ENCODE measurements at places on chromosomes 1 and 21.

DNA sequence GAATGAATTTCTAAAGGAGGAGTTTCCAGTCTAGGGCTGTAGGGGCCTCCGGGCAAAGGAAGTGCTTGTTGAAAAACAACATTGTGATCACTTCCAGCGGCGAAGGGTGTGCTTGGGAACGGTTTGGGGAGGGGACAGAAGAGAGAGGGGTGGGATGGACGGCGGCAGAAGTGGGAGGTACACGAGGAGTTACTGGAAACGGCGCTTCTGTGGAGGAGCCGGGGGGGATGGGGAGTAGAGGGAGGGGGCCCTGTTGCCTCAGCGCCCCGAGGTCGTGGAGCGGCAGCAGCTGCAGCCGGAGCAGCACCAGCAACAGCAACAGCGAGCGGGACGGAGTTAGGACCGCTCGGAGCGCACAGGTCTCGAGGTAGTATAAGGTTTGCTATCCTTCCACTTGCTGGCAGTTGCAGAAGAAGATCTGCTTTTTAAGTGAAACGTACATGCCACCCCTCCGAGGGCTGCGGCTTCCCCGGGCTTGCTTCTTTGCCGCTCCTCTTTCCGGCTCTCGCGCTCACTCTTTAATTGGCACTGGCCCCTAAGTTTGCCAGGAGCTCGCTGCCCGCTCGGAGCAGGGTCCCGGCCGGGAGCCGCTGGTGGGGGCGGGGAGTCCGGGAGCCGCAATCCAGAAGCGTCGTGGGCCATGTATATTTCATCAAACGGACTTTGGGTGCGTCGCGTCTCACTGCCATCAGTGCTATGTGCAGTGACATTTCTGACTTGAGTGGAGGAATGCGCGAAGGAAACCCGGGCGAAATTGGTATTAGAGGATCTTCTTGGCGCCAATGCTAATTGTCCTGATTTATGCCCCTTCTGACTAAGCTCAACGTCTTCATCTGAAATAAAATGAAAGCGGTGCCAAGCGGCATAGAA is 771 bp upstream of the NTNG1 start:
- peak; percentile 54 for DNase-seq

- DNase-seq, result no peak
Measured at GRCh38 chr1:213276236-213276635, 225.2 kb downstream of the RPS6KC1 start.

DNA sequence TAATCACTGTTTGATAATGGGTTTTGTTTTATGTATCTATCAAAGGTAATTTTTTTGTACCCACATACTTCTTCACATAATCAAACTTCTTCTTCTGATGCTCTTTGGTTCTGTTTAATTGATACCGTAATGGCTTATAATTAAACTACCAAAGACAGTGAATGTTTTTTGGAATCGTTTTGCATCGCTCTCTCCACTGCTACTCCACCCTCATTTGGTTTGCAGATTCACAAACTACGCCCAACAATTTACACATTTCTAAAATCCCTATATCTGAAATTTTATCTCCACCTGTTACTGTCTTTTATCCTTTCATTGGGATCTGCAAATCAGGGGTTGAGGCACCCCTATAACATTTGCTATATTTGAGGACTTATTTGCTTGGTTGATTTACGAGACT is 319.6 kb downstream of the RWDD3 start:
- no peak for DNase-seq

DNA sequence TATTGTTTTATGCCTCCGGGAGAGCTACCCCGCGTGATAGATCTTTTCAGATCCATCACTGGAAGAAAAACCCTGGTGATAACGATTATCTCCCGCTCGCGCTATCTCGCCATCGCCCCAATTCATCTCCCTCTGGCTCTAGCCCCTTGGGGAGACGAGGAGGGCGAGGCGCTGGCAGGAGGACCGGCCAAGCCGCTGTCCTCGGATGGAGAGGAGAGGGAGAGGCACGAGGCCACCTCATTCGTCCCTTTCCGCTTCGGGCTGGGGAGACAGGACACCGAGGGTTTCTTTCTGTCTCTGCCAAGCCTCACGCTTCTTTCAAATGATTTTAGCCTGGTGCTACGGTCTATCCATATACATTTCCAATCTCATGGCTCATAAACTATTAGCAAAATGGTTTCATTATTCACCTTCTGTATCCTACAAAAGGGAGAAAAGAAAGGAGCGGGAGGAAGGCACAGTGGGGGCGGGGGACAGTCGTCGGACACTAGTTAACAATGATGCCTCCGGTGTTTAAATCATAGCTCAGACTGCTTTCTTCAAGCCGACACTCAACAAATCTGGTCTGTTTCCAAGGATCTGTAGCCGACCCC is 415.0 kb upstream of the ESRRG start:
- DNase-seq, result no peak

DNA sequence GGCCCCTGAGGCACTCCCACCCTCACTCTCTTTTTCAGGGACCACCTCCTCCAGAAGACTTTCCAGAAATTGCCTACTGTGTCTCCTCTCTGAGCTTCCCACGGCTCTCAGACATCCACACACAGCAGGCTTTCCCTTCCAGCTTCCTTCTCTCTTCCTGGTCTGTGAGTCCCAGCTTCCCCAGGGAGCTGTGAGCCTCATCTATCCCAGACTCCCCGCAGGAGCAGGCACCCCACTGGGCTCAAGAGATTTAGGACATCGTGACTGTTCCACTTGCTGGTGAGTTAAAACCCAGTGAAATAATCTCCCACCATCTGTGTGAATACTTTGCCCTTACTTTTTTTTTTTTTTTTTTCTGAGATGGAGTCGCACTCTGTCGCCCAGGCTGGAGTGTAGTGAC is 22.0 kb upstream of the PRELP start:
- no peak for DNase-seq

- DNase-seq, result no peak
Measured at GRCh38 chr1:38231941-38232340, 185.3 kb upstream of the POU3F1 start.

GRCh38 chr1:221188458-221188857 is 309.2 kb downstream of the HLX start:
- DNase-seq, result no peak

- no peak for DNase-seq
Measured at GRCh38 chr1:240193679-240194078, 102.0 kb downstream of the FMN2 start.

- DNase-seq, result no peak
Measured at GRCh38 chr1:16186655-16187235, 25.7 kb downstream of the ARHGEF19 start.

DNA sequence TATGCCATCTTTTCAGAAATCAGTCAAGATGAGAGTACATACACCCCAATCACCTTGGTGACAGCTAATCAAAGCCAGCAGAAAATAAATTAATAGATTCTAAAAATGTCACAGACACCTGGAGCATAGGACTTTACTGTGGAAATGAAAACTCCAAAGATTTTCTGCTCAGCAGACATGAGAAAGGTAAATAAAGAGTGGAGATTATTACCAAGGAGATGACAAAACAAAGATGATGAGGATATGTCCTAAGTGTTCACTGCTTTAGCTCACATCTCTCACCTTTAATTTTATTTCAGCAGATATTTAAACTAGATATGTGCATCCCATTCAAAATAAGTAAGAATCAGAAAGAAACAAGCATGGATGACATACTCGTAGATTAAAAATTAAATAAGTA is 14.8 kb upstream of the KCNT2 start:
- DNase-seq, result no peak

DNA sequence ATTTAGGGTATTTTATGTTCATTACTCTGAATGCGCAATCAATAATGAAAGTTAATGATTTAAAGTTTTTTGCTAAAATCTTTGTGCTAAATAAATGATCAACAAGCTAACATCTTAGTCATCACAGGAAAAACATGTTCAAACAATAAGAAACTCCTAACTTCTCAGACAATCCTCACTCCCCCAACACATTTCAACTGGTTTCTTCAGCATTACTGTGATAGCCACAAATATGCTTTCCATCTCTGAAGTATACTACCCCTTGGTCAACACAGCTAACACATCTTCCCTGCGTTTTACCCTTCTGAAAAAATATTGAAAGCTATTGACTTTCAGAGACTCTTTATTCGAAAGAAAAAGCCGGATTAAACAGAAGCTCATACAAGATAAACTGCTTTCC is 85.8 kb downstream of the ZNF644 start:
- DNase-seq, result no peak

GRCh38 chr1:30024411-30025195 is 698.8 kb downstream of the MATN1 start:
- DNase-seq, result no peak

DNA sequence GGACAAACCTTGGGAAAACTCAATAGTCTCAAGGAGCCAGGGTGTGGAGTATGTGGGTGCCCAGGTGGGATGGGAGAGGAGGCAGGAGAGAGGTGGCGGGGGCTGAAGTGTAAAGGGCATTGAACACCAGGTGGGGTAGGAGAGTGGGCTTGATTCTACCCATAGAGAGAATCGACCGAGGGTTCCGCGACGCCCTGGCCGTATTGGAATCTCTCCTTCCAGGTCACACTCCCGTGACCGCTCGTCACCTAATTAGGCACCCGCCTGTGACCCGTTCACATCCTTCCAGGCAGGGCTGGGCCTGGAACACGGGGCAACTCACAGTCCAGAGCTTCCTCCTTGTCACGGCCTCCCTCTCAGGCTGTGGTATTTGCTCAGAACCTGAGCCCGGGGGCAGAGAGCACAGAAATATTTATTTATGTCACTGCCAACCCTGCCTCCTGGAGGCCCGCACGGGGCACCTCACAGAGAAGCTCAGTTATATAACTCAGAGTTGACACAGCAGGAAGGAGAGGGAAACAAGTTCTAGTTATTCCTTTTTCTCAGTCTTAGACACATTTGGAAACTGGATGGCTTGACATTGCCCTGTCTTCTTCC is 12.0 kb downstream of the NCMAP start:
- DNase-seq, result no peak

GRCh38 chr1:110787328-110788071 is 85.4 kb upstream of the CD53 start:
- no peak for DNase-seq

DNA sequence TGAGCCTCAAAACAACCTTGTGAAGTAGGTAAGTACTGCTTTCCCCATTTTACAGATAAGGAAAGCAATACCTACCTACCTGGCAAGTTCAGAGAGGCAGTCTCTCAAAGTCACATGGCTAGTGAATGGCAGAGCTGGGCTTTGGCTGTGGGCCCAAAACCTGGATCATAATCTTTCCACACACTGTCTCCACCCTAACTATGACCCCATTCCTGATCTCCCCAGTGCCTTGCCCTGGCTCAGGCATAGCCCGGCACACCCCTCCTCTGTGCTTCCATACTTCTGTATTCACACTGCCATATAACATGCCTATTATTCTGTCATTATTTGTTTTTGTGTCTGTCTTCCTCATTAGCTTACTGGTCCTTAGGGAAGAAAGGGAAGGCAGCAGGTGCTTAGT is 15.9 kb downstream of the GNG12 start:
- DNase-seq, result no peak

DNA sequence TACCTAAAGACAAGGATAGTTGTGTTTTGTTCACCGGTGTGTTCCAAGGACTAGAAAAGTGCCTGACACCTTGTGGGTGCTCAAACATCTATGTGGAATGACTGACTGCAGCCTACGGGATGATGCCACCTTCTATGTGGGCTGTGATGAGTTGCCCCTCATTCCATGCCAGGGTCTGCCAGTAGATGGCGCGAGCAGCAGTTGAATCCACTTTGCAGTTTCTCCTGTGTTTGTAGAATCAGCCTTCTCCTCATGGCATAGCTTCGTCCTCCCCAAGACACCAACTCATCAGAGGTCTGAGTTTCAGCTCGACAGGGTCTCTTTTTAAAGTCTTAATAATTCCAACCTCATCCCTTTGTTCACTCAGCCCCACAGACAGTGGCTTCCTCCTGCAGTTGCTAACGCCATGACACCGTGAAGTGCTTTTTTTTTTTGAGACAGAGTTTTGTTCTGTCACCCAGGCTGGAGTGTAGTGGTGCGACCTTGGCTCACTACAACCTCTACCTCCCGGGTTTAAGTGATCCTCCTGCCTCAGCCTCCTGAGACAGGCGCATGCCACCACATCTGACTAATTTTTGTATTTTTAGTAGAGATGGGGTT is 133.7 kb downstream of the CAPN8 start:
- peak; percentile 26 for DNase-seq

- DNase-seq, result peak; percentile 13
Measured at GRCh38 chr1:231702804-231703203, 76.2 kb downstream of the DISC1 start.

- DNase-seq, result no peak
Measured at GRCh38 chr1:225828706-225829345, 18.9 kb downstream of the EPHX1 start.

- DNase-seq, result peak; percentile 13
Measured at GRCh38 chr1:235500971-235501540, 3.2 kb downstream of the B3GALNT2 start.

- DNase-seq, result no peak
Measured at GRCh38 chr21:43574741-43575472, 84.4 kb downstream of the HSF2BP start.

GRCh38 chr1:32869923-32870614 is 643 bp downstream of the FNDC5 start:
- no peak for DNase-seq

- no peak for DNase-seq
Measured at GRCh38 chr1:219299420-219299819, 125.7 kb downstream of the LYPLAL1 start.

DNA sequence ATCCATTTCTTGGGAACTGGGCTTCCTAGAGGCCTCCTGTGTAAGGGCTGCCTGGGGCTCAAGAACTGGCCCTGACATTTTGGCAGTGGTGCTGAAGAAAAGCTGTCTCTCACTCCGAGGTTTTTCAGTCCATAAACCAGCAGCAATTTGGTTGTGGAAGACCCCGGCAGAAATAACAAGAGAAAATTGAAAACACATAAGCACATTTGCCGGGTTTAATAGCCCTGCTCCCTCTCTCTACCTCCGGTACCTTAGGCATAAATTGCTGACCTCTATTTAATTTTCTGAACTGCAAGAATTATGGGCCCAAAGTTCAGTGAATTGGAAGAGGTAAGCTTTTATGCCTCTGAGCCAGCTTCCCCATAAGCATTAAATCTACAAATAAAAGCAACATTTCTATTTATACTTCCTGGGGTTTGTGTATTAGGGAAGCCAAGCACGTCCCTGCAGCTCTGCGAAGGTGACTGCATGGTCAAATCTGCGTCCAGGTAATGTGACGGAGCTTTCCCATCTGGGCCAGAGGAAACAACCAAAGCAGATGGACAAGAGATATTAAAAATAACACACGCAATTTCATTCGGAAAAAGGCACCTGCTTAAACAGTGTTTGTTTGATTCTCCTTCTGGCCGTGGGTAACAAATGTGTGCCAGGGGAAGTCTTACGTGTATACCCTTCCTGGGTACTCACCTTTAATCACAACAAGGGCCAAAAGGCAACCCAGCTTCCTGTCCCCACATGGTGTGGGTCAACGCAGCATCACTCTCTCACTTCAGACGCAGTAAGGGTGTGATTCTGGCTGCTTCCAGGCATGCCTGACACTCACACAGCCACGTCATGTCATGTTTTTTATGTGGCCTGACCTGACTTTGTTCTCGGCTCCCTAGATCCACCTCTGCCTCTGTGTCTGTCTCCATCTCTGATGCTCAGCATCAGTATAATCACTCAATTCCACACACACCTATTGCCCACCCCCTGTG is 69.2 kb downstream of the PAPPA2 start:
- DNase-seq, result no peak

- no peak for DNase-seq
Measured at GRCh38 chr1:245770156-245770555, 615.4 kb downstream of the KIF26B start.

GRCh38 chr1:169048043-169048442 is 58.4 kb upstream of the ATP1B1 start:
- DNase-seq, result no peak

GRCh38 chr1:113946678-113947387 is 17.7 kb downstream of the HIPK1 start:
- DNase-seq, result no peak
